ENCODE measurements at places on chromosomes 13 and 19.

DNA sequence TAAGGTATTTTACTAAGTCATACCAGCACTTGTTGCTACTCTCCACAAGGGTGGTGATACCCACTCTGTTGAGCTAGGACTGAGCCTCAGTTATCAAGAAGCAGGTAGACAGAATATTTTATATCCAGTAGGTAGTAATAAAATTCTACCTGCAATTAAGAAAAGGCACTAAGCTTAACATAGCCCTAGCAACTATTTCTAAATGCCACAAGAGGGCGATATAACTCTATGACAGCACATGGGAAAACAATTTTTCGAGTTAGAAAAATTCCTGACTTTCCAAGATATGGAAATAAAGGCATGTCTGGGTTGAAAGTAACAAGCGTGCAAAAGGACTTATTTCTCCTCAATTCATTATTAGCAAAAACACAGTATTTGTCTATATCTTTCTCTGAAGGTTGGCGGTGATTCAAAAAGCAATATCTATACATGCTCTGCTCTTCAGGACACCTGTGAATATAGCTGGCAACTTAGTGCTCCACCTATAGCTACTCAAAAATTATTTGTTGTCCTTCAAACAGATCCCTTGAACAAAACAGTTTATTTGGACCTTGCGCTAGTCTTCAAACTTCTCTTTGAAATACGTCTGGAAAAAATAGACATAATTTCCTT is 14.7 kb downstream of the CCDC169 start:
- peak; percentile 69 for DNase-seq

DNA sequence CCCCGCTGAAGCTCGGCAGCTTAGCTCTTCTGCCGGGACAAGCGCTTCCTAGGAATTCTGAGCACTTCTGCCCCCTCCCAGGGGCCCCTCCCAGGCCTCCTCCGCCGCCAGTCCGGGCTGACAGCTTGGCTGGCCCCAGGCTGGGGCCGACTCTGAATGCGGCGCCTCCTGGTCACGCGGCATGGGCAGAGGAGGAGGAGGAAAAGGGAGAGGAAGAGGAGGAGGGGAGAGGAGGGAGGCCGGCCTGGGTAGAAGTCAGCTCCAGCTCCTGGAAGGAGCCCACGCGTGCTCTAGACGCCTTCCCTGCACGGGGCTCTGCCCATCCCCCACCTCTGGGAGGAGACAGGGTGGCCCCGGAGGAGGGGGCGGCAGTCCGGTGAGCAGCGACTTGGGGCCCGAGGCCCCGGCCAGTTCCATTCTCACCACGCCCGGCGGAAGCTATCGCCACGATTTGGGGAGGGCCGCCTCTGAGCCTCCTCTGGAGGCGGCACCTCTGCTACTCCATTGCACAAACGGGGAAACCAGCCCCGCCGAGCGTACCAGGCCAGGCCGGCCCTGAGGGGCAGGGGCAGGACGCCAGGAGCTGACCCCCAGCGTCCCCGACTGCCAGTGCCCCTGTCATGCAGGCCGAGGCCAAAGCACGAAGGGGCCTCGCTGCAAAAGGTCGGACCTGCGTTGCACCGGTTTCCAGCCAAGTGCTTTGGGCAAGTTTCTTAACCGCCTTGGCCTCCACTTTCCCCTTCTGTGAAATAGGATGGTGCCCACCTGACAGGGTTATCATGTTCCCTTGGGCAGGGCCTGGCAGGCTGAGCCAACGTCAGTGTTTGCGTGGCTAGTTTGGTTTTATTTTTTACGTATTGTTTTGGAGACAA is 31.6 kb downstream of the CCNE1 start:
- DNase-seq = peak; percentile 12

GRCh38 chr13:51252954-51253532 is 30.8 kb downstream of the FAM124A start:
- DNase-seq = no peak

DNA sequence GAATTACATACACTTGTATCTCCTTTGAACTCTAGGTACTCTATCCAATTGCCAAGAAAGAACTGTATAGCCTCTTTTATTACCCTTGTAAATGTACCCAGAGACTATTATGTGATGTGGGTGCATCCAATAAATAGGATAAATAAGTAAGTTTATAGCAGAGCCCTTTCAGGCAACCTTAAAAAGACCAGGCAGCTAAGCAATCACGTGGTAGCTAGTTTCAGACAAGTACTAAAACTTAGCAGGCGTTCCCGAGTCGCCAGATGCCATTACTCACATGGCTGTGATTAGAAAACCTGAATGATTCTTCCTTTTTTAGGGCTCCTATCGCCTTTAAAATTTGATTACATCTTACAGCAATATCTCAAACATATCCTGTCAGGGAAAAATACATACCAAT is 1303.0 kb downstream of the EFNB2 start:
- DNase-seq = no peak

GRCh38 chr13:113979791-113980471 is 6.1 kb upstream of the C13orf46 start:
- DNase-seq = no peak

DNA sequence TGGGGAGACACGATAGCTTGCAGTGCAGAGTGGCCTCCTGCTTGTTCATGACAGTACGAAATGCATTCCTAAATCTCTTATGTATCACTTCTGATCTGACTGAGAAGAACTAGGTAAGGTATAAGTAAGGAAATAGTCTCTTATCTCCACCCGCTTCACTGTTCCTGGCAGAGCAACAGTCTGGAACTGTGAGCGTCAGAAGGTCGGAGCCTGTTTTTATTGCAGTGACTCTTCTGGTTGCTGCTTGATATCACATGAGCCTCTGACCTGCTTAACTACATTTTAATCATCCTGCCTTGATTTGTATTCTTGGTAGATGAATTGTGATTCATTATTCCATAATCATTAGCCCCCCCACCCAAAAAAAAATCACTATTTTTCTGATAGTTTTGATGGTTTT is 69.0 kb downstream of the COL4A2 start:
- DNase-seq = peak; percentile 51

DNA sequence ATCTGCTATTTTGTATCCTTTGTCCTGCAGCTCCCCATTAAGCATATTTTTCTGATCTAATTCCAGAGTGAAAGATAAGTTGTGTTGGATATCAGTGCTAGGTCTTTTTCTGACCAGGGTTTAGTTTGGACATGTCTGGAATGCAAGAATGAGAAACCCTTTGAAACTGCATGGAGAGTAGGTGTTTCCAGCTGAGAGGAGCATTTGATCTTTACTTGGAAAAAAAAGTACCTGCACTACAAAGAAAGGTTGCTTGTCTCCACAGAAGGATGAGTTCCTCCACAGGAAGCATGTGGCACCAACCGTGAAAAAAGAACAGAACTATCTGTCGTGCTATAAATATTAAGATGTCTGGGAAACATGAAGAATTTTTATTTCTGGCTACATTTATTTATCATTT is 36.6 kb upstream of the MED4 start:
- DNase-seq = peak; percentile 11

DNA sequence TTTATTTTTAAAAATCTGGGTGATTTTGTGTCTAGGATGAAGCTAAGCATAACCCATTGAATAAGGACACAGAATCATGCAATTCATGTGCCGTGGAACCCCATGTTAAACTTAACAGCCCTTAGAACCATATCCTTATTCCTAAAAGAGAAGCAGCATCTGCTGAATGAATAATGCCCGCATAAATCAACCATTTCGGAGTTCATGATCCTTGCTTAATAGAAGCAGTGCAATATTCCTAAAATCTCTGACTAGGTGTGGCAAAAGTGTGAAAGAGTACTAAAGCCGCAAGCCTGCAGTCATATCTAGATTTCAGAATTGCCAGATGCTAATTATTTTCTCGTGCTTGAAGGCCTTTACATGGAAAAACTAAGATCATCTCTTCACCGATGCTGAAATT is 33.6 kb upstream of the ARGLU1 start:
- no peak for DNase-seq

- DNase-seq = peak; percentile 97
These were observed 22.5 kb downstream of the DOT1L start for GRCh38 chr19:2186071-2186846.
